Stimulated activated CD8-positive, alpha-beta memory T cell treated with anti-CD3 and anti-CD28 coated beads, Interleukin-12 subunit alpha, Interleukin-12 subunit beta, amount 100 ng/mL, for 1 hour (primary cell): ENCODE measurements at places on chromosomes 3 and 15.

DNA sequence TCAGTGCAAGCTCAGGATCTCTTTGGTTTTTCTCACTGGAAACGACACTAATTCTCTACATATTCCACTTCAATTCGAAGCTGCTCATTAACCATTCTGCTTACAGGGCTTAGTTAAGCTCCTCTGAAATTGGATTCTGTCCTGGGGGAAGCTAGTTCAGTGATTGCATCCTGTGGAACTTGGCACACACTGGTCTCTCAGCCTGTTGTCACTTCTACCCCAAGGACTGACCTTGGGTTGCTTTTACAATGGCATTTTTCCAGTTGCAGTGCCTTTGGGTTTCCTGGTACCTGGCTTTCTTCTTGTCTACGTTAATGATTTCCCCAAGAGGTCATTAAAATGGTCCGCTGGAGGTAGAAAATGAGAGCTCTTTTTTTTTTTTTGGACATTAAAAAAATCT, 33.3 kb upstream of the GABRB3 start:
- no peak for DNase-seq

DNA sequence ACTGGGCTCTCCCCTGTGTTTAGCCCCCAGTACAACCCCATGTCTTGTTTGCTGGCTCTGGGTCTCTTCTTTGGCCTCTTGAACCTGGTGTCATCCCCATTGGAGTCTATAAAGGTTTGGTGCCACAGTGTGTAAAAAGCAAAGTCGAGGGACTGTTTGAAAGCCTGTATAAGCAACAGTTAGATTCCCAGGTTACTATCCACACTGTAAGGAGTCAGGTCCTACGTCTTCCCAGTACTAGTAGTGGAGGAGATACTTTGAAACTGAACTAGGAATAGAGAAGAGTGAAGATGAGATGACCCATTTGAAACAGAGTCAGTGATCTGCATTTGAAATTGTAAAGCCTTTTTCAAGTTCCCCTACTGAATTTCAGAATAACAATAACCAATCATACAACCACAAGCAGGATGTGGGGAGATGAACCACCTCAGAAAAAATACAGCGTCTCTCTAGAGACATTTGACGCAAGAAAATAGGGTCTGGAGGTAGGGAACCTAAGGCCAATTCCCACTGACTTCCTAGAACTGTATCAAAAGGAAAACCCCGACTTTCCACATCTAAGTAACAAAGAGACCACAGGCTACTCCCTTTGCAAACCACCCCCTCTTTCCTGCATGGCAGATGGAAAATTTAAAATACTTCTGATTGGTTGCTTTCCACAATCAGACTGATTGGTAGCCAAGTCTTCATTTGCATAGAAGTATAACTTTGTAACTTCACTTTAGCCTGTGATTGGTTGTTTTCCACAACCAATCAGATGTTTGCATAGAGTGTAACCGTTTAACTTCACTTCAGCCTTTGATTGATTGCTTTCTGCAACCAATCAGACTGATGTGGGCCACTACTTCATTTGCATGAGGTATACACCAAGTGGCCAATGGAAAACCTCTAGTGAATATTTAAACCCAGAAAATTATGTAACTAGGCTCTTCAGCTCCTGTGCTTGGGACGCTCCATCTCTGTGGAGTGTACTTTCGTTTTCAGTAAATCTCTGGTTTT, 49.9 kb upstream of the NEDD4 start:
- DNase-seq: no peak

DNA sequence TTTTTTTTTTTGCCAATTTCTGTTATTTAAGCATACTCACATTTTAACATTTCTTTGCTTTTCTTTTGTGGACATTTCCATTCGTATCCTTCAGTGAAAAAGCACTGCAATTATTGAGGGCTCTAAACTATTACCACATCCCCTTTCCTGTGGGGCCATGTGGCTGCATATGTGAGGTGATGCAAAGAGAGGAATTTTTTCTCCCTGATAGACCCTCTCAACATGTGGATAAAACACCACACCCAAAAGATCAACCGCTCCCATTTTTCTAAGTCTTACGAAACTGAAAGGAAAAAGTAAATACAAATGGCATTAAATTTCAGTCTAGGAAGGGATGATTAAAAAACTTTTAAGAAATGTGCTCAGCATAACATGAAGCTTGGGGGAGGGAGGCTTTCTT, 68.8 kb downstream of the DNAJC13 start:
- DNase-seq: no peak

DNA sequence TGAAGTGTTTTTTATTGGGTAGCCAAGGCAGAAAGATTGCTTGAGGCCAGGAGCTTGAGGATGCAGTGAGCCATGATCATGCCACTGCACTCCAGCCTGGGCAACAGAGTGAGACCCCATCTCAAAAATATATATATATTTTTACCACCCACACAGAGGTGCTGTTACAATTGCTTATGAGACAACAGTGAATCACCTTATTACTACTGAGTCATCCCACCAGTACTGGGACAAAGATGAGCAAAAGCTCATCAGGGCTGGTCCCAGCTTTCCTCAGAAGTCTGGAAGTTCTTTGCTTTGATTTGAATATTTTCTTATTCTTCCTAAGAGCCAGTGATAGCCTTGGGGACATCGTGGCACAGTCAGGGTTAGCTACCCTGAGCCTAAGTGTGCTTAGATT, 207.7 kb downstream of the SOX2 start:
- no peak for DNase-seq

DNA sequence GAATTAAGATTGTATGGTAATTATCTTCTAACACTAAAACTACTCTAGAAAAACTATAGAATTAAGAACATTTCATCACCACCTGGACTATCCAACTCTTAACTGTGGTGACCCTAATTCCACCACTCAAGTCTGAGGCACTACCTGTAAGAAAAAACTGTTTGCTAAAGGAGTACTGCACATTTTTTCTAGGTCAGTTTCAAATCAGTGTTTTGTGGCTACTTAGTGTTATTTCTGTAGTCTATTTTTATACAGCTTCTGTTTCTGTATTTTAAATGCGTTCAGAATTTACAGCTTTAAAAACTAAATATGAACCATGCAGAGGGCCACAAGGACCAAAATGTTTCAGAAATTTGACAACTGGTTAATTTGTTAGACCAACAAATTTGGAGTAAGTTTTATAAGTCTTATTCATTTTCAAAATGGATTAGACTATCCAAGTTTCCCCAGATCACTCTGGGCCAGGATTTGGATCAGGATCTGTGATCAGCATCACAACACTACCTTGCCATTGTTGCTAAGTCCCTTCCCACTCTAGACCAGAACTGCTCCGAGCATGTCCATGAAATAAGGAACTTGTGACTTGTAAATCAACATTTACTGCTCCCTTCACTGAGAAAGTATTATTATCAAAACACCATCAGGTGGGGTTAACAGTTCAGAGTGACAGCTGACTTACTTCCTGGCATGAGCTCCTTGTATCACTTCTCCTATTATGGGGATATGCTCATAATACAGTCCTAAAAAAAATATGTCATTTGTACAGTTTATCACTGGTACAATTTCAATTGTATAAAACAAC, 8.6 kb downstream of the GLT8D1 start:
- no peak for DNase-seq

DNA sequence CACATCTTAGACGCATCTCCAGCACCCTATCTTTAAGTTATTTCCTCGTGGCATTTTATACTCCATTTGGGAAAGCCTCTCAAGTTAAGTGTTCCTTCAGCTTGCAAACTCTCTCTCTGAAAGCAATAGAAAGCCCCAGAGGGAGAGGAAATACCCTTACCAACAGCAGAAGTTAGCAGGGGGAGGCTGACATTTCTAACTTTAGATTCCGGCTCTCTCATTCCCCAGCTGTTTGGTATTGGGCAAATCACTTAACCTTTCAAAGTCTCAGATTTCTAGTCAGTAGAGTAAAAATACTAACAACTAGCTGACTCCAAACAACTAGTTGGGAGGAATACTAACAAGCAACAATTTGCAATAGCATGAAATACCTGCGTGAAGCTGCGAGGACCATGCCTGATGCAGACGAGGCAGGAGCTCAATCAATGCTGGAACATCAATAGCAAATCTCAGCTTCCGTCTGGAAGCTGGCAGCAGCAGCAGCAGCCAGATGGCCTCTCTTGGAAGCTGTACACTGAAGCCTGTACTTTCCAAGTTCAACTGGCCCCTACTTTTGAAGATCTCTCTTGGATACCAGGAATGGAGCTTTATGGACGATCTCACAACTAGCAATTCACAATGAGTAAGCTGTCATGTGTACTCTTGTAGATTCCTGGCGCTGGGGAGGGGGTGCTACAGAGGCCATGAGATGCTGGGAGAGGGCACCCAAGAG, 47.8 kb downstream of the THBS1 start:
- no peak for DNase-seq

DNA sequence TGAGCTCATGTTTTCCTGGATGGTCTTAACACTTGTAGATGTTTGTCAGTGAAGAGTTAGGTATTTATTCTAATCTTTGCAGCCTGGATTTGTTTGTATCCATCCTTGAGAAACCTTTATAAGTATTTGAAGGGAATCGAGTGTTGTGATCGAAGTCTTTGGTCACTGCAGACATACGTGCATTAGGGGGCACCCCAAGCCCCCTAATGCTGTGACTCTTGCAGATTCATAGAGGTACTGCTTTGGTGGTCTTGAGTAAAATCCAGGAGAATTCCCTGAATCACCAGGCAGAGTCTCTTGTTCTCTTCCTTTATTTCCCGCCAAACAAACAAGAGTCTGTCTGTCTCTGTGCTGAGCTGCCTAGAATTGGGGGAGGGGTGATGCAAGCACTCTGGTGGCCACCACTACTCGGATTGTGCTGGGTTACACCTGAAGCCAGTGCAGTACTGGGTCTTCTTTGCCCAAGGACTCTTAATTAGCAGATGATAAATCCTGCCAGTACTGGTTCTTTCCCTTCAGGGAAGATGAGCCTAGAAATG, 170.5 kb upstream of the POU1F1 start:
- no peak for DNase-seq

DNA sequence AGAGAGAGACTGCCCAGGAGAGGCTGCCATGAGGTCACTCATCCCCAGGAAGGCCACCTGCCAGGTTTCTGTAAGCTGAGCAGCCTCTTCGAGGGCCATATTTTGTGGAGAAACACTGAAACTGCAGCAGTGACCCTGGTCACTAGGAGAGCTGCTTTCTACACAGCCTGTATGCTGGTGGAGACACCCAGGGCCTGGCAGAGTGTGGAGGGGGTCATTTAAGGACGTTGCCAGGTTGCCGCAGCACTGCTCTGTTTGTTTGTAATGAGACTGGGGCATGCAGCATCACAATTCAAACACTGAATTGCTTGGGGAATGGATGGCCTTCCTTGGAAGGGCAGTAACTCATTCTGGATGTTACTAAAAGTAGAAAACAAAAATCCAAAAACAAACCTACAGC, 104.9 kb upstream of the TRIM42 start:
- DNase-seq: no peak

- no peak for DNase-seq
Measured at GRCh38 chr3:150697646-150698045, 6.1 kb downstream of the ERICH6 start.

GRCh38 chr15:83716605-83717004, 62.7 kb downstream of the ADAMTSL3 start:
- no peak for DNase-seq

GRCh38 chr15:68204361-68204760, 771 bp downstream of the CALML4 start:
- DNase-seq: no peak

GRCh38 chr3:46578973-46579755, 13.1 kb upstream of the LRRC2 start:
- no peak for DNase-seq

DNA sequence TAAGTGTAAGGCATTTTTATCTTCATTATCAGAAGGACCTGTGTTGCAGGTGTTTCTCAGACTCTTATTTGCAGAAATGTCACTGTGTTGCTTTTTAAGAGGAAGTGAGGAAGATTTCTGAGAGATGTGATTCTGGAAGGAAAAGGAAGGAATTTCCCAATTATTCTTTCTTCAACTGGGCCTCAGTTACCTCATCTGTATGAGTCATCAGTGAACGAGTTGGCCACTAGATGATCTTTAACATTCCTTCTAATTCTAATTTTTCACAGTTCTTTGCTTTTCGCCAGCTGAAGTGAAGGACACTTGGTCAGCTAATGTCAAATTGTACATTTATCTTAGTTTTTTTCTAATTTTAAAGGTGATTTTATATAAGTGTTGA, 28.9 kb downstream of the CLEC3B start:
- DNase-seq: no peak

DNA sequence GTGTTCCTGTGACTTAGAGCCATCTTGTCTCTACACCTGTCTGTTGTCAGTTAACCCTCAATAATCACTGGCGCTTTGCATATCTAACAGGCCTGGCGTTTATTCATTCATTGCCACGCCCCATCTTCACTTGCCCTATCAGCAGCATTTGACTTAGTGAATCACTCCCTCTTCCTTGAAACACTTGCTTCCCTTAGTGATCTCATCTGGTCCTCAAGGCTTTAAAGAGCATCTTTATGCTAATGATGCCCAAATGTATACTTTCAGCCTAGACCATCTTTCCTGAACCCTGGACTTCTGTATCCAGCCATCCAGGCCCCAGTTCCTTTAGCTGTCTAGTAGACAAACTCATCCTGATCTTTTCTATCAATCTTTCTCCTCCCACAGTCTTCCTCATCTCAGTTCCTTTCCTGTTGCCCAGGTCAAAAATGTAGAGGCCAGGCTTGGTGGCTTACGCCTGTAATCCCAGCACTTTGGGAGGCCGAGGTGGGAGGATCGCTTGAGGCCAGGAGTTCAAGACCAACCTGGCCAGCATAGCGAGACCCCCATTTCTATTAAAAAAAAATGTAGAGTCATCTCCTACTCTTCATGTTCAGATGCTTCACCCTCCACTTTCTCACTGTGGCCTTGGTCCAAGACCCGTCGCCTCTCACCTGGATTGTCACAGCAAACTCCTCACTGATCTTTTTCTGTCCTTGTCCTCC, 1.4 kb upstream of the IGDCC4 start:
- no peak for DNase-seq

- DNase-seq: no peak
Measured at GRCh38 chr3:140113996-140114788, 179.2 kb downstream of the CLSTN2 start.

DNA sequence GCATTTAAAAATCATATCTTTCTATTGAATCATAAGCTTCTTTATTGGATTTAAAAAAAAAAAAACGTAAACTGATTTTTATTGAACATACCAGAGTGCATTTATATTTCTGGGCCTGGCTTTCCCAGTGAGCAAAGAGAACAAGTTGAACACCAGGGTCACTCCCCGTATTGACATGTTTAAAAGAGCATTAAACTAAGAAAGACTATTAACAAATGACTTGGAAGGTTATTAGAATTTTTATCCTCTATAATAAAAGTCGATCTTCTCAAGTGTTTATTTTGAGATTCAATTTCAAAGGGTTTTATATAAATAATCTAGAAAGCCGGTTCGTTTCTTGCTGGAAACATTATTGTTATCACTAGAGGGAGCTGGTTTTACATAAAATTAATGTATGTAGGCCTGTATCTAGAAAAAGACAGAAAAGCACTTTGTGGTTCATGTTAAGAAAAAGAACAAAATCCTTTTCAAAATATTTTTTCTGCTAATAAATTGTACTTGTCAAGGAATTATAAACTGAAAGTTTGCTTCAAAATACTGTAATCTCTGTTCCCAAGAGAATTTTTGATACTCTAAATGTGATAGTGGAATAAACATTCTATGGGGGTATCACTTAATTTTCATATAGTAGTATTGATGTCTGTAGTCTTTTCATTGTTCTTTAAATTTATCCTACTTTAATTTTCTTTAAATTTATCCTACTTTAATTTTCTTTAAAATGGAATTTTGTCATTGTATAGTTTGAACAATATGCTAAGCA, 321.8 kb upstream of the MME start:
- no peak for DNase-seq
